Stimulated activated CD8-positive, alpha-beta memory T cell treated with anti-CD3 and anti-CD28 coated beads, Interleukin-4, amount 100 ng/mL, for 4 hours (primary cell): ENCODE measurements at places on chromosomes 6 and 20.

DNA sequence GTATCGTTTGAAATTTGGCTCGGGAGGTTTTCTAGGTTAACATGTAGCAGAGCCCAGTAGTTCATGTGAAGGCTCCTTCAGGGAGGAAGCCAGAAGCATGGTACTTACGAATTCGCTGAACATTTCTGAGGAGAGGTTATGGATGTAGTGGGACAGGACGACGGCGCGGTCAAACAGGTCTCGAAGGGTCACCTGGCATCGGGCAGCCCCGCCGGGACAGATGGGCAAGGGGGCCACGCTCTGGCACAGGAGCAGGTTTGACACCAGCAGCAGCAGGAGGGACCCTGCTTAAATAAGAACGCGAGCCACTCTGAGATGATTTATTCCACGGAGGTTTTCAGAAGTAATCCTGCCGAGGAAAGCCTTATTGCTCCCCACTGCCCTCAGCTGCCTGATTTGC is 2.5 kb downstream of the PRL start:
- DNase-seq, result no peak

GRCh38 chr6:111943266-111943665 is 70.0 kb upstream of the FYN start:
- DNase-seq, result no peak

GRCh38 chr6:27296106-27296783 is 15.8 kb downstream of the POM121L2 start:
- DNase-seq, result no peak

DNA sequence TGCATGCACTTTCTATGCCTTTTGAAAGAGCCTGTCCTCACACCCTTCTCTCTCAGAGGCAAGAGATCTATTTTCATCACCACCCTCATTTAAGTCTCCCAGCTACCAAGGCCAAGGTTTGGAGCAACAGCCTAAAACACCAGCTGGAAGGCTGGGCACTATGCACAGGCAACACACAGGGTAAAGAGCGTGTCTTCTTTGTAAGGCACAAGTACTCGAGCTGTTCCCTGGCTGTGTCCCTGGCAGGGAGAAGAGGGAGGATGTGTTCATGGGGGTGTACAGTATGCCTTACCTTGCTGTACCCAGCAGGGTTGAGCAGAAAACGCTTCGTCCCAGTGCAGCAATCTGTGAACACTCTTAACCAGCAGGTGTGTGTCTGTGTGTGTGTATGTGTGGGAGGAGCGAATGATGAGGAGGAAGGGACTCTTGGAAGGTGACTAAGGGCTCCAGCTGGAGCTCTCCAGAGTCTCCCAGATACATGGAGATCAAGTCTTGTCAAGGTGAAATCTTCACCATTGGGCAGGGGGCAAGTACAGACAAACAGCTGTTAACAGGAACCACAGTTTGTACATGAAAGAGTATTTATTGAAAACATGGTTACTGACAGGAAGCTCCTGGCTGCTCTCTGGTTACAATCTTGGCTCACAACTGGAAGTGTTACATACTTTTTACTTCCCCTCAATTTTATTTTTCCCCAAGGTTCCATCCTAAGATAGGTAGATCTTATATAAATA is 40.8 kb downstream of the ELMO2 start:
- DNase-seq, result no peak

DNA sequence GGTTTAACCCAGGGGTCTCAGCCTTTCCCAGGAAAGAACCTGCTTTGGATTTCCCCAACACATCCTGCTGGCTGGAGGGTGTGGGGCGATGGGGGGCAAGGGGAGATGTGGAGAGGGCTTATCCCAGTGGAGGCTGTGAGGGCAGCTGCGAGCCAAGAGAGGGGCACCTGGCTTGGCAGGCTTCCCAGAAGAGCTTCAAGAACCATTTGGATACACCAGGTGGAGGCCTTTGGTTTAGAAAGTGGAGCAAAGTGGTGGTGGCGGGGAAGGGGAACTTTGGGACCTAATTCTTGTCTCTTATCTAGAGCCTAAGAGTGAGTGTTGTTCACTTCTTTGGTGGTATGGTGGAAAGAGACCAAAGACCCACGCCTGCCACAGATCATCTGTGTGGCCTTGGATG is 12.4 kb downstream of the CD40 start:
- no peak for DNase-seq

- DNase-seq, result no peak
Observed at GRCh38 chr6:85049282-85049681, 284.9 kb upstream of the TBX18 start.

GRCh38 chr6:52620055-52620905 is 43.4 kb upstream of the TRAM2 start:
- DNase-seq, result no peak

GRCh38 chr20:2382833-2383232 is 2.1 kb downstream of the TGM6 start:
- no peak for DNase-seq

DNA sequence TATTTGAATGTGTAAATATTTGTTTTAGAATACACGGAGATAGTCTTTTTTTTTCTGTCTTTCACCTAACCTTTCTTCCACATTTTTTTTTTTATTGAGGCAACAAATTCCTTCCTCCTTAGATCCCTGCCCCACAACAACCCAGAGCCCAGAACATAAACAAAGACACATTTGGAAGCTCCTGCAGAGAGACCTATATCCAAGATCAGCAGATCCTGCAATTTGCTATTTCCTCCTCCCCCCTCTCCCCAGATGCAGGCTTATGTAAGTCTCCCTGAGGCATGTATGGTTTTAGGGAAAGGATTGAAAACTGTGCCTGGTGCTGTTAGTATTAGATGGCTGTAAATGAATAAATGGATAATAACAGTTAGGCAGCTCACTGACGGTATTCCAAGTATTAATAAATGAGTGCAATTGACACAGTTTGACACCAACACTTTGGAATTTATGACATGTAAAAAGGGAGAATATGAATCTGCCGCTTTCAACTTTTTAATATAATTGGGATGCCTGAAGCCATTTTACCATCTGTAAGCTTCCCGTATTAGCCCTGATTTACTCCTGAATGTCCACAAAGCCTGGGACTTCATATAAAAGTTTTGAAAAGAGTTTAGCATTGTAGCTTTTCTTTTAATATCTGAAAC is 608.3 kb upstream of the CITED2 start:
- no peak for DNase-seq

DNA sequence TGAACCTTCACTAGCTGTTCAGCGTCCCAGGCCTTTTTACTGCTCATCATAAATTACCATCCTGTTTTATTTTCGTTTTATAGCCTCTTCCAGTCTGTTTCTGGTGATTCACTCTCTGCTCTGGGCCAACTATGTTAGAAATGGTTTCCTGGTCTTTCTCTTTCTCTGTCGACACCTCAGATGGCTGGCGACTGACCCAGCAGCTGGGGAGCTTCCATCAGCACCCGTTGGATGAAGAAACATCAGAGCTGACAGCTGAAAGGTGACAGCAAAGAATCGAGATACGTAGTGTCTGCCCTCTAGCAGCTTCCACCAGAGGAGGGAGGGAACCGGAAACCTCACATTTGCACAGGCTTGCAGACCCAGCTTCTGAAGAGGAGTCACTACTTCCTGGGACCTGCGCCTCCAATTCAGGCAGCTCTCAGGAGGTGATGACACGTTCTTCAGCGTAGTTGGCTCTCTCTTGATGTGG is 82.9 kb upstream of the MLN start:
- no peak for DNase-seq

- no peak for DNase-seq
Observed at GRCh38 chr6:72272958-72273357, 348.9 kb upstream of the KCNQ5 start.

DNA sequence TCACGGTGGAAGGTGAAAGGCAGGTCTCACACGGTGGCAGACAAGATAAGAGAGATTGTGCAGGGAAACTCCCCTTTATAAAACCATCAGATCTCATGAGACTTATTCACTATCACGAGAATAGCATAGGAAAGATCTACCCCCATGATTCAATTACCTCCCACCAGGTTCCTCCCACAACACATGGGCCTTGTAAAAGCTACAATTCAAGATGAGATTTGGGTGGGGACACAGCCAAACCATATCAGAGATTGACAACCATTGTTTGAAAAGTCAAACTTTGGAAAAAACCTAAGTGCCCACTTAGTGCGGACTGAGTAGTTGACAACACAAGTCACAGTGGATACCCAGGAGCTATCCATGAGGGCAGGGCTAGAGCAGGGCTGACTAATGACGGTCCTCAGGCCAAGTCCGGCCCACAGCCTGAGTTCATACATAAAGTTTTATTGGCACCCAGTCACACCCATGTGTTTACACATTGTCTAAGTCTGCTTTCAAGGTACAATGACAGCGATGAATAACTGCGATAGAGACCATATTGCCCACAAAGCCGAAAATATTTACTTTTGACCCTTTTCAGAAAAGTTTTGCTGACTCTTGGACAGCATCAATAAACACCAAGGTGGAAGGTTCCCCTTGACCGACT is 33.8 kb upstream of the PMEPA1 start:
- no peak for DNase-seq
